ENCODE measurements at places on chromosomes 2 and 18.

DNA sequence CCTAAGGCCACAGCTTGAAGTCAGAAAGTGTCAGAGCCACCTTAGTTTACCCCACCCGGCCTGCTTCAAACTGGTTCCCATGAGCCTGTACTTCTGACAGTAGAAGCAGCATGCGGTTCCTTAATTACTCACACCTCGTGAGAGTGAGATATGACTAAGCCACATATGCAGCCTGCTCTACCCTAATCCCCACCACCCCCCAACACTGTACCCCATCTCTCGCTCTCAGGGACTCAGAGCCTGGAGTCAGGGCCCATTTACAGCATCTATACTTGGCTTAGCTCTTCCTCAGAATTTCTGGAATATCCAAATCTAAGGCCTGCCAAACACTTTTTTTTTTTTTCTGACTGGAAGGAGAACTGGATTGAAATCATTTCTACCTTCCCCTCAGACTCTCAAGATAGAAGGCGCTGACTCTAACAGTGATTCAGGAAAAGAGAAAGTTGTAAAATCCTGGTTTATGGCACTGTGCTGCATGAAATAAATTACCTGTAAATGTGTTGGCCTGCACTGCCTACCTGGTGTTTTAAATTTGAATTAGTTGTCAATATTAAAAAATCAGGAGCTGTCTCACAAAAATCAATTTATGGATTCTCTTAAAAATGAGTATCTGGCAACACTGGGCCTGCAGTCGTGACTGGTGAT is 360.0 kb downstream of the RND3 start:
- DNase-seq: no peak

DNA sequence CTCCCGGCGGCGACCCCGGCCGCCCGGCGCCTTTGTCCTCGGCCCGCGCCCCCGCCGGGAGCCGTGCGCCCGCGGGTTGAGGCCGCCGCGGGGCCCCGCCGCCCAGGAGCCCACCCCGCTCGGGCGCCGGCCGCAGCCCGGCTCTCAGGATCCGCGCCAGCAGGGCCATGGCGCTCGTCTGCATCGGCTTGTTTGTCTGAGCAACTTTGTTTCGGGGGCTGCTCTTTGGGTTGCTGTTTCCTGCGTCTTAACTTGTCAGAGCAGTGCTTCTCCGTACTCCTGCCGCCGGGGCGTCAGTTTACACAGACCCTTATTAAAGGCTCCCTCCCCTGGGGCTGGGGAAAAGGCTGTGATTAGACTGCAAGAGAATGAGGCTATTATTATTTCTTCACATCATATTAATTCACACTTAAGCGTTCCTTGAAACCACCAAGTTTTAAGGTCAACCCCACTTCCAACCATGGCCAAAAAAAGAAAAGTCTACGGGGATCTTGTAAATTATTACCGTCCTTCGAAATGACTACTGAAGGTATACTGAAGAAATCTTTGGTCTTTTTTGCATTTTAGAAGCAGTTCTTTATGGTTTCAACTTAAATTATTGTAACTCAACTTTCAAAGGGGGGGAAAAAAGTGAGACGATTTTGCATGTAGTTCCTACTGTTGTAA is at the start of gene CYP27C1:
Gene CYP27C1, minus strand, starts transcription at position 198 of the 666 bp plus-strand sequence. Its CDS starts 29 bp downstream, at position 169.
- DNase-seq: no peak

- DNase-seq: no peak
Observed at GRCh38 chr2:185833864-185834263, 95.3 kb downstream of the FSIP2 start.

GRCh38 chr2:228802181-228803071 is 468.7 kb downstream of the PID1 start:
- DNase-seq: no peak

DNA sequence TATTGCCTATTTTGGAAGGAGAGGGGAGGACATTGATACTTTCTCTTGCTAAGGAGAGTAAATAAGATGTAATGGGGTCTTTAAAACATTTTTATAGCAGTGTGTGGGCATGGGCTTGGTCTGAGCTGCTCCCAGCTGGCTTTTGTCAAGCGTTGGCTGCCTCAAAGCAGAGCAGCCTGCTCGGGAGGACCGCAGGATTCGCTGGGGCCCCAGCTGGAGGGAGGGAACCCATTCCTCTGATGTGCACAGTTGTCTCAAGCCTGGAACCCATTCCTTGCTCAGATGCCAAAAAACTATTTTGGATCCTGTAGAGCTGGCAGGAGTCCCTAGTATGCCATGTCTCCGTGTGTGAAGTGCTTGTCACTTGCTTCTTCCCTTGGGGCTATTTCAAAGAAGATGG is 59.4 kb upstream of the RMDN2 start:
- DNase-seq: no peak

- no peak for DNase-seq
Observed at GRCh38 chr18:57444301-57444759, 9.2 kb downstream of the ONECUT2 start.

DNA sequence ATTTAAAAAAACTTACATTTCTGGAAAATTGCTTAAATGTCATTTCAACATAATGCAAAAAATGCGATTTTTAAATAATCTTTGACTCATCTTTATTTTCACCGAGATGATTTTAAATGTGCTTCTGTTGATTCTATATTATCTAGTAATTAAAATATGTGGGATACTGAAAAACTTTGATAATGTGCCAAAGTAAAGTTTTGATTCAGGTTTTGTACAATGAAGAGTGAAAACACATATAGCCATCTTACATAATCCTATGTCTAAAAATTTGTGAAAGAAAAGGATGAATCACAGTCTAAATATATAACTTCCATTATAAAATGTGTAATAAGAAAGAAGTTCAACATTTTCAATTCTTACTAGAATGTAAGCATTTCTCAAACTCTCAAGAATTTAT is 204.3 kb upstream of the ZC3H15 start:
- no peak for DNase-seq

GRCh38 chr2:224947566-224947965 is 94.7 kb downstream of the DOCK10 start:
- DNase-seq: no peak

DNA sequence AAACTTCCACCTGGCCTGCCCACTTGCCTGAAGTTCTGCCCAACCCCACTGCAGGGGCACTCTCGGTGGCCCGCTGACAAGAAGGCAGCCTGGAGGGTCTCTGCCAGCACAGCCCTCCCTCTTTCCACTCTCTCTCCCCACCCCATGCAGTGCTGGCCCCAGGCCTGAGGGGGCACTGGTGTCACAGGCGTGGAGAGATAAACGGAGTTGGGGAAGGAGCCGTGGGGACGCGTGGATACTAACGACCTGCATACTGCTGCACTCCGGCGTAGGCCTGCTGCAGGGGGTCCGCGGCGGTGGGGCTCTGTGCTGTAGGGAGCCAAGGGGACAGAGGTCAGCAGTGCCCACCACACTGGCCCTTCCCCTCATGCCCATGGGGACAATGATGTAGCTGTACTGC is 299.3 kb downstream of the CELF4 start:
- DNase-seq: no peak

GRCh38 chr2:30159766-30160165 is 13.0 kb downstream of the YPEL5 start:
- no peak for DNase-seq

DNA sequence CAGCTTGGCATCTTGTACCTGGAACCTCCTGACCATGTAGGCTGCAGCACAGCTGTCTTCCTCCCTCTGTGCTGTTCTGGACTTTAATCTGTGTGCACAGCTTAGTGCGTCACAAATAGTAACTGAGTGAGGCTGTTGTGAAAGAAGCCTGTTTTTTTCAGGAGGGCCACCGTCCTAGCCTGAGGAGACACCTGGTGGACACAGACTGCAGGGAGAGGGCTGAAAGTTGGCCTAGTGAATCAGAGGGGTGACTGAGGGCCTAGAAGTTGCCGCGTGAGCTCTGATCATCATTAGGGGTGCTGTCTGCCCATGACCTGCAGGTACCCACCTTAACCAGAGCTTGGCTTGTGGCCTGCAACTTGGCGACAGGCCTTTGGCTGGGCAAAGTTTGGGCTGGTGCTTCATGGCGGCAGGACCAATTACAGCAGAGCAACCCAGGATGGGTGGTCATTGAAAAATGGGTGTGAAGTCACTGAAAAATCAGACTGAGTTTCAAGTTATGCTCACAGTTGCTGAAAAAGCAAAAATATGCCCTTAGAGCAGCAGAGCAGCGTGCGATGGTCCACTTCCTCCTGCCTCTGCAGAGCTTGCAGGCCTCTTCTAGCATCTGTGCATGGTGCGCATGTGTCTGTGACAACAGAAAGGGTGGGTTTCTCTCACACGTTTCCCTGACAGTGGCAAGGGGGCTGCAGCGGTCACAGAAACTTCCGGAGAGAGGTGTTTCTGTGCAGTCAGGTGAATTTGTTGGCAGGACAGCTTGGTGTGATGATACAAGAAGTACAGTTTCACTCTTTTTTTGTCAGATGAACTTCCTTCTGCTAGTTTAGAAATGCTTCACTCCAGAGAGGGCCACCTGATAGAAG is 9.6 kb downstream of the GDF7 start:
- no peak for DNase-seq

- DNase-seq: no peak
Observed at GRCh38 chr2:219001577-219002394, 8.6 kb upstream of the CRYBA2 start.

GRCh38 chr2:234674781-234675201 is 177.9 kb upstream of the ARL4C start:
- DNase-seq: peak; percentile 90

Data from kidney glomerular epithelial cell (primary cell).